ENCODE measurements at places on chromosomes 11 and 22.

DNA sequence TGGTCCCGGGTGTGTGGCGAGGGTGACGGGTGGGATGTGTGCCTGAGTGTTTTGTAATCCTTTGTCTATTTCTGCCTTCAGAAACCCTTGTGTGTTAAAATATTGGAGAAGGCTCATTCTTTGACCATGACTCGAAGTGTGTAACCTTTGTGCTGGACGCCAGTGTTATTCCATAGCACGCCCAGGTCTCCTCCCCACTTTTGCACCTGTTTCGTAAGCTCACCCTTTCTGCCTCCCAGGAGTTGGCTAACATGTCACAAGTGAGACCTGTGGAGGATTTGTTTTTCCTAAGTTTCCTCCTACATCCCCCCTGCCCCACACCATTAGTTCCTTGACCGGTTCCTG, 382 bp downstream of the C11orf54 start:
- DNase-seq: no peak

GRCh38 chr11:29008481-29008880, 900.3 kb downstream of the METTL15 start:
- DNase-seq: no peak

GRCh38 chr11:106989078-106989455, 29.2 kb downstream of the GUCY1A2 start:
- DNase-seq: no peak

GRCh38 chr11:120690406-120690805, 178.9 kb downstream of the GRIK4 start:
- DNase-seq: no peak

- DNase-seq: no peak
These were observed 21.6 kb downstream of the PPARA start for GRCh38 chr22:46171940-46172339.

GRCh38 chr11:61996933-61997332, 29.5 kb upstream of the FTH1 start:
- DNase-seq: no peak
